ENCODE measurements at places on chromosomes 6 and 20.
A peak's percentile ranks its signal among the peaks of the same experiment; 100 is the strongest.

DNA sequence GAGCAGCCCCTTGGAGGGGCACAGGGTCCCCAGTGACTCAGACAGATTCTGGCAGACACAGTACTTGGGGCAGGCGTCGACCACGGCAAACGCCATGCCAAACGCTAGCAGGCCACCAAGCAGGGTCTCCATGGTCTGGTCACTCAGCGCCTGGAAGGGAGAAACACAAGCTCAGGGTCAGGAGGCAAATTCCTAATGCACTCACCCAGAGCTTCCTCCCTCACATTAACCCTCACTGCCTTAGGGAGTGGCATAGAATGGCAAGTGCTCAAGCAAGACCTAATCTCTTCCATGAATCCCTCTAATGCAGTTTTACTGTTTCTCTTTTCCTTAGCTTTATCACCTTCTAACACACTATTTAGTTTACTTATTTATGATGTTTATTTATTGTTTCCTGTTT is 154.2 kb downstream of the LRFN2 start:
- no peak for DNase-seq

- peak; percentile 94 for DNase-seq
These were observed at the start of gene BRD2 for GRCh38 chr6:32968093-32968866. TSS of gene BRD2 (plus strand) at chr6:32968594. CDS start at chr6:32972899, 4,305 bp downstream.

GRCh38 chr6:166472636-166473035 is 89.9 kb upstream of the MPC1 start:
- DNase-seq = no peak

- no peak for DNase-seq
These were observed 4.0 kb downstream of the BLTP3A start for GRCh38 chr6:34795836-34796425.

DNA sequence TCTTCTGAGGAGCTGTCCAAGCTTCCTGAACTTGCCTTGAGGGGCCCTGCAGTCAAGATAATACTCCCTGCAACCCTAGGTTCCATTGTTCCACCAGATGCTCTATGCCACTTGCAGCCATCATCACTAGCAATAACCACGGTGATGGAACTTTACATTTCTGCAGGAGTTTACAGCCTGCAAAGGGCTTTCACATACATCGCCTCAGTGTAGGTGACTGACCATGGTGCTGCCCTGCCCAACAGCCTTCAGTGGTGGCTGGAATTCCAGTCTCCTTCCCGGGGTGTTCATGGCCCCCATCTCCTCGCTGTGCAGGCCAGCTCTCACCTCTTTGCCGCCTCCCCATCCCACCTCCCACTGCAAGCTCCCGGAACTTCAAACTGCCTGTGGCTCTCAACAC is 225.5 kb upstream of the ECI2 start:
- DNase-seq = no peak

Data from T-helper 22 cell (primary cell).